ENCODE measurements at places on chromosomes 1 and 21.

- no peak for DNase-seq
Measured at GRCh38 chr1:41461790-41462679, 22.4 kb downstream of the EDN2 start.

DNA sequence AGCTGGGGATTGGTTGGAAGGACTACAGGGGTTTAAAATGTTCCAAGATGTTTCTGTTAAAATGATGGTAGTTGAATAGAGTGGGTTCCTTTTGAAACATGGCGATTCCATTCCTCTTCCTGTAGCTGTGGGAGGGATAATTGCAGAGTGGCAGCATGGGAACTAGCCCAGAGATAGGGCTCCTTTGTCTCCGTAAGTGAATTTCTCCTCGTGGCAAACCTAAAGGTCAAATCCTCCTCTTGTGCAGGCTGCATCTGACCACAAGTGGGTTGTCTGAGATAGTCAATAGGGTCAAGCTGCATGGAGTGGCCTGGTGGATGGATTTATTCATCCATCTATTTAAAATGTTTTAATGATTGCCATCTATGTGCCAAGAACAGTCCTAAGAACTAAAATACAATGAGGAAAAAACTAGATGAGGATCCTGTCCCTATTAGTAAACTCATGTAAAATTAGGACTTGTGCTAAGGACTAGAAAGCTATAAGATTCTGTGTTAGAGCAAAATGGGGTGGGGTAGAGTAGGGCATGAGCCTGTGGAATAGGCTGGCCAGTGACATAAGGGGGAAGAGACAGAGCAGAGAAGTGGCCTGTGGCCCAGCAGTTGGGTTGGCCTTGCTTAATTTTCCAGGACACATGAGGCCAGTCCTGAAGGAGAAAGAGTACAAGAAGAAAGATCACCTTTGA lies 89.1 kb upstream of the IVNS1ABP start:
- DNase-seq: no peak

DNA sequence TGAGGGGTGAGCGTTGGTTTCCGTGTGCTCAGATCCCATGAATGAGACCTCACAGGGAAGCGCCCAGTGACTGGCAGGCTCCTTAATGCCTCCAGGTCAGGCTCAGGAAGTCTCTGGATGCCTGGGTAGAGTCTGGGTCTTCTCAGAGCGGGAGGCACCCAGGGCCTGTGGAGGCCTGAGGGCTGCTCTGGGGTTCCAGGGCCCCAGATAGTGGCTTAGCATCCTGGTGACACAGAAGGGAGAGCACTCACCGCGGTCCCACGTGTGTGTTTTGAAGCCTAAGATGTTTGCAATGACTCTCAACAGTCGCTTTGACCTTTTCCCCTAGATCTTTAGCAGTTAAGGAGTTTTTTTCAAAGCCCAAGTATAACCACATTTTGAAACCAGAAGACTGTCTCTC lies 25.0 kb downstream of the PRMT2 start:
- DNase-seq: no peak

DNA sequence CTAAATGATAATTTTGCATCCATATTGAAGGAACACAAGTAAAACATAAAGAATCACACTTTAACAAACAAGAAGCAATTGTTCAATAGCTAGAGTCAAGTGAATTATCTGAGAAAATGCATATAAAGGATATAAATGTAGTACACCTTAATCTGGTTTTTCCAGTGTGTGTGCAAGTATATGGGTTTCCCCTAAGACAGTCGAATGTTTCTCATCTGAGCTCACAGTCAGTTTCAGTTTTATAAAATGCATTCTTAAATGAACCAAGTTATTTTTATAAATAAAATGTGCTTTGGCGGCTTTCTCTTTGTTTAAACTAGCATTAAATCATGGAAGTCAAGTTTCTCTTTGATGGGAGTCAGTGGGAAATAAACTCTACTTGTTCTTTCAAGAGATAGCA lies 125.9 kb downstream of the PTPRC start:
- no peak for DNase-seq

GRCh38 chr21:45161038-45161945 lies 86.9 kb downstream of the ADARB1 start:
- DNase-seq: no peak

GRCh38 chr21:42299324-42300044 lies 15.7 kb downstream of the TFF3 start:
- DNase-seq: no peak

DNA sequence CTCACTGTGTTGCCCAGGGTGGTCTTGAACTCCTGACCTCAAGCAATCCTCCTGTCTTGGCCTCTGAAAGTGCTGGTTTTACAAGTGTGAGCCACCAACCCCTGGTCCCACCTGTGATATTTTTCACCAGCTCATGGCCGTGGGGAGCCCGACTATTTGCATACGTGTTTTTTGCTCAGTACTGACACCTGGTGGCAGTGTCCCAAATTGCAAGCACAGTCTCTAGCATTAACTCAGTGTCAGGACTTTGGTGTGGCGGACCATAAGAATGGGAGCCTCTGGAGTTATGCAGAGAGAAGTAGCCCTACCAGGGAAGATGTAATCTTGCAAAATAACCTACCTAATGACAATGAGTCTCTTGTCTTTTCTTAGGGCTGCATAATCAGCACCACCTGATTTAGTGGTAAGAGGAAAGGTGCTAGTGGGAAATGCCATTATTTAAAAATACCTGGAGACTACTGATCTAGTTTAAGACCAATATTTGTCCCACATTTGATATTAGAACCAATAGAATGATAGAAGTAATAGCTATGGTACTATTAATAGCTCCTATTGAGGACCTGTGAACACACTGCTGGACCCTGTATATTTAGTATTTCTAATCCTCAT lies 305.4 kb downstream of the DISC1 start:
- DNase-seq: peak; percentile 11

GRCh38 chr1:216462066-216462775 lies 39.0 kb upstream of the USH2A start:
- DNase-seq: no peak

DNA sequence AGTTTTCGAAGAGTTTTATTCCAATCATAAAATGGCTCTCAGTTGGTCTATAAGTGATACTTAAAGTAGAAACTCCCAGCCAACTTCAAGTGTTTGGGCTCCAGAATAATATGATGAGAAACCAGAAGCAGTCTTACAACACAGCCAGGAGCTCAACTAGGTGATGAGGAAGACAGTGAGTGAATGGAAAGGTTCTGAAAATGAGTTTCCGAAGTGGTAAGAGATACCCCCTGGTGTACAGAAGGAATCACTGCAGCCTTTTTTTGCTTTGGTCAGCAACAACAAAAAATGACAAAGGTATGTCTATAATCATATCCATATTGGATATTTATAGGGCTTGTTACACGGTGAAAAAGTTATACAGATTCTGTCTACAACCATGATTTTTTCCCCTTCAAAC lies 16.5 kb downstream of the KRTAP19-1 start:
- DNase-seq: no peak

DNA sequence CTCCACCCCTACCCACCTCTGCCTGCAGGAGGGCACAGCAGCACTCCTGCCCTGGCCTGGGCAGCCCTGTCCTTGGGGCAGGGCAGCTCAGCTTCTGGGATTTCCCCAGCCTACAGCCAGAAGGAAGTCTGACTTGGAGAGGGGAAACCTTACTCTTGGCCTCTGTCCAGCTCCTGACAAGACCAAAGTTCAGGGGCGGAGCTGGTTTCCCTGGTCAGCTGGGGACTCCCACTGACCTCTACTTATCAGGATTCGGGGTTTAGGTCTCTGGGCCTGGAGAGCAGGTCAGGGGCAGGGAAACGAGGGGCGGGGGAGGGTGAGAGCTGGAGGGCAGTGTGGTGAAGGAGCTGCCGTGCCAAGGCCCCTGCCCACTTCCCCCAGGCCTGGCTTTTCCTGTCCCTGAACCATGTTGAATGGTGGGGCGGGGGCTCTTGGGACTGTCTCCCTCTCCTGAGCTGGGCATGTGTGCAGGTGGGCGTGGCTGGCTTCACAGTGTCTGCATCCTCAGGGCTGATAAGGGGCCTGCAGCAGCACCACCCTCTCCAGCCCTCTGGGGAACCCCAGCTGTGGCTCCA lies 16.8 kb upstream of the ETV3 start:
- no peak for DNase-seq

- no peak for DNase-seq
Measured at GRCh38 chr1:181545395-181545794, 62.1 kb downstream of the CACNA1E start.

DNA sequence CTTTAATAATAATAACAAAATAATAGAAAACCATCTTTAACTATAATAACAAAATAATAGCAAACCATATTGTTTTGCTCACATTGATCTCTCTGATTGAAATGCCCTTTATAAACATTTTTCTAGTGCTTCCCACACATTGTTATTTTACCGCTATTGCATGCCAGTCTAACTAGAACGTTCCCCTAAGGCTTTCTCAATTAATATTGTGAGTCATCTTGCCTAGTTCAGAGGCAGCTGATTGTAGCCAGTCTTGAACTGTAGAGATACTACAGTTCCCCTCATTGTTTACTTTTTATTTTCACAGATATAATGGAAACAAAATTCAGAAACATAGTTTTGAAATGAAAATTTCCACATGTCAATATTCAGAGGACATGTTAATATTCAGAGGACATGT lies 192.3 kb upstream of the ADGRL4 start:
- no peak for DNase-seq

DNA sequence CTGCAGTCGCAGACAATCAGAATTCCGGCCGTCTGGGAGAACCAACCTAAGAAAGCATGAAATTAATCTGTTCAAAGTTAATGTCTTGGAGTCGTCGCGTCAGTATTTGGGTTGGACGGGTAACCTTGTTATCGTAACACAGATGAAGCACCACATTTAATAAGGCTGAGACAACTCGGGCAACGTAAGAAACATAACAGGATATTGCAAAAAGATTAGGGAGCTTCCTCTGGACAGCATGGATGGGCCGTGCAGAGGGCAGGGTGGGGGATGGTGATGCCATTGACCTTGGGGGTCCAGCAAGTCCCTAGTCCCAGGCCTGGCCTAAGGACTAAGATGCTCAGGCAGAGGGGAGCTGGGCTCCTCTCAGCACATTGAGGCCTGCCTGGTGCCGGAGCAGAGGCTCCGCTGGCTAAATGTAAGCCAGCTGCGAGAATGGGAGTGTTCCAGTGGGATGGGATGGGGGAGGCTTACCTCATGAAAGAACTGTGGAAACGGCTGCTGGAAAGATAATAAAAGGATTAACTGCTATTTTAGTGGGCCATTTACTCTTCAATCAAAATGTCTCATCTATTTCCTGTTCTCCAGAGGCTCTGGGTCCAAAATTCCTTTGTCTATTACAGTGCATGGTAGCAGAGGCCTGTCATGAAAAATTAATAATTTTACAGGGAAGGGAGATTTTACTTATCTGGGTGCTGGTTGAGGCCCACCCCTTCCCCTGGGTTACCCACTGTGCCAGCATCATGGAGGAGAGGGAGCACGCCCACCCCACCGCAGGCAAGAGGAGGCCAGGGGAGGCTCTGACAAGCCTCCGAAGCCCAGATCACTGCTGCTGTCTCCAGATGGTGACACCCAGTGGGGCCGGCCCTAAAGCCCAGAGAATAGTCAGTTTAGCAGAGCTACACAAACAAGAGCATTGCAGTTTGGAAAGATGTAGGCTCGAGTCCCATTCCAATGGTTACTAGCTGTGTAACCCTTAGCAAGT lies 131.6 kb downstream of the DMRTB1 start:
- DNase-seq: no peak

DNA sequence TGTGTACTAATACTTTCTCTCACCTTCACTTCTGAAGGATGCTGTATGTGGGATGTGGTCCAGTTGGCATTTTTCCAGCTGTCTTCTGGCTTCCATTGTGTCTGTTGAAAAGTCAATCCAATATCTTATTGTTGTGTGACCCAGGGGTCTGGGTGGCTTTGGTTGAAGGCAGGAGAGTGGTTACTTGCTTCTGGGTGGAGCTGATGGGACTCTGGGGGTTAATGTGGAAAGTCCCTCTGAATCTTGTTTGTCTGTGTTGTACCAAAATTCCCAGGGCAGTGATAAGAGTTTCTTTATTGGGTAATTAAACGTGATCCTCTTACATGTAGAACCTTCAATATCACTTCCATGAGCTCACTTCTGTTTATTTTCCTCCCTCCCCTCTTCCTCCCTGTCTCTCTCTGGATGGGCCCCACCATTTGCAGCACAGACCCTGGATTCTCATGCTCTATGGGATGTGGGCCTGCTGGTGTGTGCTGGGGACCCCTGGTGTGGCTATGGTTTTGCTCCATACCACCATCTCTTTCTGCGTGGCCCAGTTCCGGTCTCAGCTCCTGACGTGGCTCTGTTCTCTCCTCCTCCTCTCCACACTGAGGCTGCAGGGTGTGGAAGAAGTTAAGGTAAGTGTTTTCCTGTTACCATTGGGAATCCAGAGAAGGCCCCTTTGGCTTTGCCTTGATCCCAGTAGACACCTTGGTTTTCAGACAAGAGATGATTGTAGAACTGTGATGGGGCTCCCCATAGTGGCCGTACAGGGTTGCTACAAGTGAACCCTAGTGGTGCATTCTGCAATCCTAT lies 71.5 kb downstream of the HHAT start:
- DNase-seq: peak; percentile 16

GRCh38 chr1:56798053-56798471 lies 21.1 kb downstream of the FYB2 start:
- no peak for DNase-seq

DNA sequence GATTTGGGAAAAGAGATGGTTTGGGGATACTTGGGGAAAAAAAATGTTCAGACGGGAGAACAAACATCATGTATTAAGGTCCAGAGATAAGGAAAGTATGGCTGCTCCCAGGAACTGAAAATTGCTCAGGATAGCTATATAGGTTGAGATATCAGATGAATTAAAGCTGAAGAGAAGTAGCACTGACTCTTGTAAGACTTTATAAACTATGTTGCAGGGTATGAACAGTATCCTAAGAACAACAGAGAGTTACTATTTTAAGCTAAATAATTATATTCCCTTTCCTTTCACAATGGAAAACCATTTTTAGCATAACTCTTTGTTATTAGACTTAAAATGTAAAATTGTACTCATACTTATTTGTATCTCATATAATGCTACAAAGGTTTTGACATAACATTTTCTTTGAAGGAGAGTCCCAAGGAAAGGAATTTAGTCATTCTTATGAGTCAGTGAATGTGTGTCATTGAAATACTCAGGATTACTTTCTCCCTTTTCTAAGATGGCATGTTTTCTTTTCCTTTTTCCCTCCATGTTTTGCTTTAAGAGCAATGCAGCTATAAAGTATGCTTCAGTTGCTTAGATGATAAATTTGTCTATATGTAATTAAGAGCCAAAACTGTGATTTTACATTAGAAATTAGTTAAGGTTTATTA lies 139.4 kb upstream of the KIAA1614 start:
- DNase-seq: no peak

- no peak for DNase-seq
Measured at GRCh38 chr1:23625459-23625858, 66.1 kb upstream of the RPL11 start.

- DNase-seq: no peak
Measured at GRCh38 chr21:37644636-37645035, 271.6 kb downstream of the KCNJ6 start.

DNA sequence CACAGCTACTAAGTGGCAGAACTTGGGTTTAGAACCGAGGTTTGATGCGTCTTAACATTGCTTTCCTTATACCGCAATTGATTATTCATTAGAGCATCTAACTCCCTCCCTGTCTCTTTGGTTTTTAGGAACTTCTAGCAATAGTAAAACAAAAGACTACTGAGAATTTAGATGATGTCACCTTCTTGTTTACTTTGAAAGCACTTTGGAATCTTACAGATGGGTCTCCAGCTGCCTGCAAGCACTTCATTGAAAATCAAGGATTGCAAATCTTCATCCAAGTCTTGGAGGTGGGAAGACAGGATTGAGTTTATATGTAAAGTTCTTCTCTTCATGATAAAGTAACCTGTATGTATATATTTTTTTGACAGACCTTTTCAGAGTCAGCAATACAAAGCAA lies 35.0 kb downstream of the ZYG11A start:
- no peak for DNase-seq

Data from T-helper 2 cell (primary cell).